ENCODE measurements at places on chromosomes 2 and 18.

GRCh38 chr18:6199777-6200176, 214.9 kb downstream of the L3MBTL4 start:
- DNase-seq: no peak

DNA sequence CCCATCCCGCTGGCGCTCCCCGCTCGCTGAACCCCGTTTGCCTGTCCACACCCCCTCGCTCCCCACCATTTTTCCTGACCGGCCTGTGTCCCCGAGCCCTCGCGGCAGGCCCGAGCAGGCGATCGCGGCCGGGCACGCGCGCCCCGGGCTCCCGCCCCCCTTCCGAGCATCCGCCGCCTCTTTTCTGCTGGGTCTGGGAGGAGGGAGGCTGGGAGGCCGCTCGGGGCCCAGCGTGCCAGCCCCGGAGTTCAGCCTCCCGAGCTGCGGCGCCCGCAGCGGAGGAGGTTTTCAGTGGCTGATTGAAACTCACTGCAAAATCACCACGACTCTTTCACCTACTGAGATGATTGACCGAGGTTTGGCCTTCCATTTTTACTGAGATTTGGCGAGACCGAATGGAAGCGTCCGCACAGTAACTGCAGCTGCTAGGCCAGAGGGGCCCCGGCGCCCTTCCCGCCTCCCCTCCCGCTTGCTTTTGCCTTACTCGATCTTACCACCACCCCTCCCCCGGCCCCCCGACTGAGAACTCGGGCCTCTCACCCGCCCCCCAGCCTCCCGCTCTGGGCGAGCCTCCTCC, 4.8 kb downstream of the SOX11 start:
- DNase-seq: no peak

GRCh38 chr2:128241896-128242295, 76.8 kb downstream of the HS6ST1 start:
- DNase-seq: no peak

GRCh38 chr18:76349067-76349715, 145.9 kb downstream of the ZNF516 start:
- peak; percentile 77 for DNase-seq

GRCh38 chr18:63604791-63605567, 17.8 kb downstream of the SERPINB13 start:
- DNase-seq: no peak

DNA sequence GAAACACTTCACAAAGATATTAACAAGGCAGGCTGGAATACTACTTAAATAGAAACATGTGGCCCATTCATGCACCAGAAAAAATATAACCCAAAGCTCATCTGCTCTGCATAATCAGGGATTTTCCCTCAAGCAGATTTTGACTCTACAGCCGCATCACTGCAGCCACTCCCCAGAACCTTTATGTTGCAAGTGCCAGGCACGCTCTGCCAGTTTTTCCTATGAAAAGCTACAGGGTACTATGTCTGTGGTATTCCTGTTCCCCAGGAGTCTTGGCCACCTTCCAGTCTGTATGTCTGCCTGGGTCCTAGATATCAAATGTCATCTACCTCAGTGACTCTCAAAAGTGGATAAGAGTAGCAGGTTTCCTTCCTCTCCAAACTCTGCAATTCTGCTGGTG, 3.8 kb downstream of the COA5 start:
- no peak for DNase-seq

DNA sequence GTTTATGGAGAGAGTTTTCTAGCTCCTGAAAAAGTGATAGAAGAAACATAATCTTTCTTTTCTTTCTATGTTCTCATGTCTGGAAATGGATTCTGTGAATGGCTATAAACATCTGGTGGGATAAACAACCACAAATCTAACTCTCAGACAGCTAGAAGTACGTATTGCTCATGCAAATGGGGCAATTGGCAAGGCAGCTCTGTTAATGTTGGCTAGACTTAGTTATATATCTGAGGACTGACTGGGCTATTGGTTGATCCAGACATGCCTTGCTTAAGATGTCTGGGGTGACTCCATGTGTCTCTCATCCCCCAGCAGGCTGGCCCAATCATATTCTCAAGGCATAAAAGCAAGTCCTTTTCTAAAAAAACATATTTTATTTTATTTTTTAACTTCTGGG, 939.2 kb upstream of the NRXN1 start:
- no peak for DNase-seq

- DNase-seq: peak; percentile 41
Observed at GRCh38 chr2:240962300-240963064, 35.9 kb upstream of the SNED1 start.

DNA sequence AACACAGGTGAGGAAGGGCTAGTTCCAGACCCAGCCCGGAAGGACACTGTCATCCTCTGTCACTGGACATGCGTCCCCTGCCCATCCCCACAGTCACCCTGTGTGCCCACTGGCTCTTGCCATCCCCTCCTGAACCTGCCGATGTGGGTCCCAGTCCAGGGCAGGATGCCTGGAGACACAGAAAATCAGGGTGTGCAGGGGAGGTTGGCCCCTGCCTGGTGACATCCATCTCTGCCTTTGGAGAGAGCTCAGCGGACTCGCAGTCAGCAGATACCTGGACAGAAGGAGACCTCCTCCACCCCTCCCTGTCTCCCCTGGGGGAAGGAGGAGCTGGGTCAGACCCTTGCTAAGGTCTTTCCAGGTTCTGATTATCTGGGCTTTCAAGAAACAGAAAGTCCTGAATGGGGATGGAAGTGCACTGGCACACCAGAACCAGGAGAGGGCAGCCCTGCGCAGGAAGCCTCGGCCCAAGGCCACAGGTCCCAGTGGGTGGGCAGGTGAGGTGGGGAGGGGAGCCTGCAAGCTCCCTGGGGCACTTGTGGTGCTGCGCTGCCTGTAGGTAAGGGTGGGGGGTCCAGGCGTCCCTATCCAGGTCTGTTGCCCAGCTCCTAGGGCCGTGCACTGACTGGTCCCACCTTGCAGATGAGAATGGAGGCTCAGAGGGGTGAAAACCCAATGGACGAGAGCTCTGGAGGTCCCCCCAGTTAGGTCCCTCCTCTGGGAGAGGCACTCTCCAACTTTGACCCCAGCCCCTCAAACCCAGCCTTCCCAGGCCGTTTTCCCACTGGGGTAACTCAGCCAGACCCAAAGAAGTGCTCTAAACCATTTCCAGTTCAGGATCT, 9.7 kb upstream of the OTOS start:
- peak; percentile 31 for DNase-seq

DNA sequence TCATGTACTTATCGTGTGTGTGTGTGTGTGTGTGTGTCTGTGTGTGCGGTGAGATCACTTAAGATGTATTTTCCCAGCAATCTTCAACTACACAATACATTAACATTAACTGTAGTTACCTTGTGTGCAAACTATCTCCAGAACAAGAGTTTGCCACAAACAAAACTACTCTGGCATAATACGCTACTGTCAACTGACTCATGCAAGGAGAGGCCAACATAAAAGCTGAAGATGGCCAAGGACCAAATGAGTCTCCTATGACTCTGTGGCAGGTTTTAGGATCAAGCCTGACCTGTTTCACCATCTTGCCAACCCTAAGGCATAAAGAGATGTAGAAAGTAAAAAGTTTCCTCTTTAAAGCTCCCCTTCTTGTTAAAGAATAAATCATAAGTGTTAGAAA, 20.1 kb downstream of the CYB5A start:
- no peak for DNase-seq

- no peak for DNase-seq
Observed at GRCh38 chr2:54261537-54261936, 5.5 kb upstream of the TSPYL6 start.

- no peak for DNase-seq
Observed at GRCh38 chr2:224386876-224387275, 15.0 kb downstream of the FAM124B start.

GRCh38 chr2:26195040-26195984, 22.4 kb downstream of the GAREM2 start:
- DNase-seq: no peak

DNA sequence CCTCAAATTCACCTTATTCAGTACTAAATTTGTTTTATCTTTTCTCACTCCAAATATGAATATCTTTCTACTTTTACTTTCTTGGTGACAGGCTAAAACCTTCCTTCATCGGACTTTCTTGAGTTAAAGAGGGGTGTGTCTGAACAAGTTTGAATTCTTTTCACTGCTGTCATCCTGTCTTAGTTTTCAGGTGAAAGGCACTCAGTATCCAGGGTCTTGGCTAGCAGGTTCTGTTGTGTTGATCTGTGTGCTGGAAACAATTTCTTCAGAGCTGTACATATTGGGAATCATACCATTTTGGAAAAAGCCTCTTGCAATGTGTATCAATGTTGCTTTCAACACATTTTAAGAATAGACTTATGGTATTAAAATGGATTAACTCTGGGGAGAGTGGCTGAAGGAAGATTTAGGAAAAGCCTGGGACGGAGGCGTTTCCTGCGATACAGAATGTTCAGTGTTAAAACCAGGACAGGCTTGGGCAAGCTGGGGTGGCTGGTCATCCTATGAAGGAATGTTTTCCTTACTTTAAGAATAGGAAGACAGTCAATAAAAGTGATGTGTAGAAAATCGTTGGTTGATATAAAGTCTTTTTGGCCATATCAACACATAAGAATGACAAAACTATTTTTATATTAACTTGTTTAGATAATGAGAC, 350.7 kb upstream of the SPRED2 start:
- no peak for DNase-seq

DNA sequence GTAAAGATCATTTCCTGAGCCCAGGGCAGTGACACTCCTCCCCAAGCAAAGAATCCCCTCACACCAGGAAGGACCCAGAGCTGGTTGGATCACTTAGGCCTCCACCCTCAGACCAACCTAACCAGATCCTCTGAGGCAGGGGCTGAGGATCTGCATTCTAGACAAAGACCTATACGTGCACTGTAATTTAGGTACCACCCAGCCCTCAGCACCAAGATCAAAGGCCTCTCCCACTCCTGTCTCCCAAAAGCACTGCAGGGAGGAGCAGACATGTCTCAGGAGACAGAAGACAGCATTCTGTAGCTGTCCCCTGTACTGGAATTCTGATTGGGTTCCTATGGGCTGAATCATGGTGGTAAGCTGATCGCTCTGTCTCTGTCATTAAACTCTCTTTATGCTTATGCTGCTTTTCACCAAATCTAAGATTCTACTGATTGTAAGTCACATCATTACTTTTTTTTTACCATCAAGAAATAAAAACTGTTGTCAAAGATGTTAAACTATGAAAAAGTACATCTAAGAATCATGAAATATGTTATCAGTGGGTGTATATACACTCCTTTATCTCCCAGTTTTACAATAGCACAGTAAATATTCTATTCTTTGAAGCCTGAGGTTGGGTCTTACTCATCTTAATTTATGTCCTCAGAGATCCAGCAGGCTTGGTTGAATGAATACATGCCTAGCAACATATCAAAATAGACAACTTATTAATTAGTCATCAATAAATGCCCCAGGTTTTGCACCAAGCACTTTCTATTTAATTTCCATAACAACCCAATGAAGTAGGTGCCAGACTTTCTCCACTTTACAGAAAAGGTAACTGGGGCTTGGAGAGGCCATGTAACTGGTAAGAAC, 28.3 kb downstream of the MCFD2 start:
- DNase-seq: no peak

- DNase-seq: peak; percentile 27
Observed at GRCh38 chr2:36677386-36677785, 19.1 kb upstream of the VIT start.

DNA sequence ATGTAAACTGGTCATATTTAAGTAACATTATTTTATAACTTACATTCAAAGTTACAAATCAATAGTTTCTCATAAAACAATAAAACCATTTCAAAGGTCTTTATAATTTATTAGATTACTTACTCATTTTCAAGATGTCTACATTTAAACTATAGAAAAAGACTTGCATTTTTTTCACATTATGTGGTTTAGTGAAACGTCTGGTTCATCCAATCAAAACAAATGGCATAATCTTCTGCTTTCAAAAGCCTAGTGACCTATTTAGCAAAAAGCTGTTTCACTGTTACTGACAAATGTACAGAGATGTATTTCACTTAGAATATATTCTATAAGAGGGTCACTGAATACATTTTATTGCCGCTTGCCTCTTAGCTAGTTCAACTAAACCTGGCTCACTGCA, 49.3 kb upstream of the MCM6 start:
- no peak for DNase-seq

DNA sequence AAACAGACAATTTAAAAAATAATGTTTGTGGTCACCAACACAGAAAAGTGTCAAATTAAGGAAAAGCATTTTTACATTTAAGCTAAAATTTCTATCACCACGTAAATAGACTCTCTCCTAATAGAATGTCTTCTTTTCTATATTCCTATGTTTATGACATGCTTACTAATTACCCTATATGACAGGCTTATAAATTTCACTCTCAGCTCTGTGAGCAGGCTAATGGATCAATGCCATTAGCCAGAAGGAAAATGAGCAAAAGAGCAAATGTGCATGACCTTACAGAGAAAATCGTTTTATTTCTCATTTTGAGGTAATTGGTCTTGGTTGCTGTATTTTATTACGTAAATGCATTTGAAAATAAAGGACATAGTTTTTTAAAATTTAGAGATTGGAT, 209.7 kb downstream of the TMX3 start:
- DNase-seq: no peak

DNA sequence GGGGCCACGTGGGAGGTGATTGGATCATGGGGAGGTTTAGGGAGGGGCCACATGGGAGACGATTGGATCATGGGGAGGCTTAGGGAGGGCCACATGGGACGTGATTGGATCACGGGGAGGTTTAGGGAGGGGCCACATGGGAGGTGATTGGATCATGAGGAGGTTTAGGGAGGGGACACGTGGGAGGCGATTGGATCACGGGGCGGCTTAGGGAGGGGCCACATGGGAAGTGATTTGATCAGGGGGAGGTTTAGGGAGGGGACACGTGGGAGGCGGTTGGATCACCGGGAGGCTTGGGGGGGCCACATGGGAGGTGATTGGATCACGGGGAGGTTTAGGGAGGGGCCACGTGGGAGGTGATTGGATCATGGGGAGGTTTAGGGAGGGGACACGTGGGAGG, 22.5 kb upstream of the SALL3 start:
- DNase-seq: no peak

- DNase-seq: no peak
Observed at GRCh38 chr2:74267068-74267467, 68.7 kb downstream of the MTHFD2 start.

DNA sequence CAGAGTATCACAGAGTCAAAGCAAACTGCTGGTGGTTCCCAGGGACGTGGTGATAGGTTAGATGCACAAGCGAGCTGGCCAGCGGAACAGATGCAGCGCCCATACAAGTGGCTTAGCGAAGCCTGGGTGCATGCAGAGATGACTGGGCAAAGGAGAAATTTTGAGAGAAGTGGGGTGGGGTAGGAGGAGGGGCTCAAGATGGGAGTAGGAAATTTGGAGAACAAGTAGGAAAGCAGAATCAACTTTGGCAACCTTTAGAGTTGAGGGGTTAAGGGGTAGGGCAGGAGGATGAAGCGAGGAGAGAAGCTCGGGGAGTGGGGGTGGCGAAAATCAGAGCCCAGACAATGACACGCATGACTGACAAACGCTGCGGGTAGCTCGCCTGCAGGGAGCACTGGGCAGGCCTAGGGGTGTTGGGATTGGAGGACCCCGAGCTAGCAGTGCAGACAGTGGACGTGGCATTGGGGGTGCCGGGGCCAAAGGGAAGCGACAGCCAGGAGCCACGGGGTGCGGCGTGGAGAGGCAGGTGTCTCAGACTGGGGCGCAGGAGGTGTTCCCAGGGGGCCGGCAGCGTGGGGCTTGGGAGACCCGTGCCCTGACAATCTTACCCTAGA, 431 bp downstream of the FAM98A start:
- peak; percentile 49 for DNase-seq

- DNase-seq: no peak
Observed at GRCh38 chr2:146246736-146247523, 1597.9 kb upstream of the ACVR2A start.

- DNase-seq: no peak
Observed at GRCh38 chr2:78439122-78439521, 586.4 kb upstream of the REG3G start.
